ENCODE measurements at places on chromosomes 5 and 9.

- H3K27ac ChIP-seq = no peak overlapping the region
- no peaks in the 10 kb centered on the region for H3K36me3 ChIP-seq
These were observed 75.9 kb downstream of the NFIB start for GRCh38 chr9:14238079-14238478.

DNA sequence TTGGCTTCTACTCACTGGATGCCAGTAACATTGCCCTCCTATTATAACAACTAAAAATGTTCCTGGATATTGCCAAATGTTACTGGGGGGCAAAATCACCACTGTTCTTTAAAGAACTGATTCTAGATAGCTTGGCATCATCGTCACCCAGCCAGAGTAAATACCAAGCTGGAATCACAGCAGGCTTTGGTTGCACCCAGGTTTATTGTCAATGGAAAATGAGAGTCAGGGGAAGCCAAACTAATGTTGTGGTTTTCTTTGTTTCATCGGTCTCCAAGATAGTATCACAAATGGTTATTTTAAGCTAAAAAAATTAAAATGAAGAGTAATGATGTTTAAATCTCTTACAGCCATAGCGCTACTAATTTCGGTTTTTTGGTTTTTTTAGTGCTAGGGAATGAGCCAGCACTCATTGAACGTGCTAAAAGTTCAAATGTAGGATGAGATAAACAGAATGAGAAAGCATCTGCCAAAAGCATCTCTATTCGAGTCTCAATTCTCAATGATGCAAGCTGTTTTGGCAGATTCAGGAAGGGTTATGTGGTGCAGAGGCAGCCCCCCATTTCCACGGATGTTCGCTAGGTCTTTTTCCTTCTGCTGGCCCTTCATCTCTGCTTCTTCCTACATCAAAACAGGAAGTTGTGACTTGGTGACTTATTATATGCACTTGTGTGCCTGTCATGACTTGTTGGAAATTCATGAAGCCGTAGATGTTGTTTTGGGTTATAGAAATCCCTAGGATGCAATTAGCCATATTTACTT, 558.0 kb downstream of the EBF1 start:
- no peak overlapping the region for H3K4me3 ChIP-seq
- no peaks in the 10 kb centered on the region for H3K27me3 ChIP-seq

DNA sequence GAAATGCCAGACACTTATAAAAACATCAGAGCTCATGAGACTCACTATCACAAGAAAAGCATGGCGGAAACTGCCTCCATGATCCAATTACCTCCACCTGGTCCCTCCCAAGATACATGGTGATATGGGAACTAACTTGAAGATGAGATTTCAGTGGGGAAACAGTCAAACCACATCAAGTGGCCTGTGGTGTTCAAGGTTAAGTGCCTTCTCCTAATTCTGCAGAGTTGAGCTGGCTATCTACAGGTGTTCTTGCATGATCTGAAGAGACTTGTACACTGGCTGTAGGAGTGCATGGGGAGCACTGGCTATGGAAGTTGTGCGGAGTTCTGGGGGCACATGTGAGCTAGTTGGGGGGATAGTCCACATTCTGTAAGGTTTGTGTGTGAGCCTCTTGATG, 34.0 kb upstream of the CKS2 start:
- no peak overlapping the region for H3K4me3 ChIP-seq
- H3K4me1 ChIP-seq = peaks cover 8% of the 10 kb centered on the region
- no peaks in the 10 kb centered on the region for H3K27me3 ChIP-seq
- no peak for DNase-seq
- H3K36me3 ChIP-seq = no peaks in the 10 kb centered on the region
- H3K27ac ChIP-seq = no peak overlapping the region

- H3K36me3 ChIP-seq = no peaks in the 10 kb centered on the region
- H3K27me3 ChIP-seq = no peaks in the 10 kb centered on the region
- H3K4me3 ChIP-seq = no peak overlapping the region
- H3K4me1 ChIP-seq = no peaks in the 10 kb centered on the region
- H3K27ac ChIP-seq = no peak overlapping the region
These were observed 7.1 kb upstream of the OR5C1 start for GRCh38 chr9:122781671-122782070.

DNA sequence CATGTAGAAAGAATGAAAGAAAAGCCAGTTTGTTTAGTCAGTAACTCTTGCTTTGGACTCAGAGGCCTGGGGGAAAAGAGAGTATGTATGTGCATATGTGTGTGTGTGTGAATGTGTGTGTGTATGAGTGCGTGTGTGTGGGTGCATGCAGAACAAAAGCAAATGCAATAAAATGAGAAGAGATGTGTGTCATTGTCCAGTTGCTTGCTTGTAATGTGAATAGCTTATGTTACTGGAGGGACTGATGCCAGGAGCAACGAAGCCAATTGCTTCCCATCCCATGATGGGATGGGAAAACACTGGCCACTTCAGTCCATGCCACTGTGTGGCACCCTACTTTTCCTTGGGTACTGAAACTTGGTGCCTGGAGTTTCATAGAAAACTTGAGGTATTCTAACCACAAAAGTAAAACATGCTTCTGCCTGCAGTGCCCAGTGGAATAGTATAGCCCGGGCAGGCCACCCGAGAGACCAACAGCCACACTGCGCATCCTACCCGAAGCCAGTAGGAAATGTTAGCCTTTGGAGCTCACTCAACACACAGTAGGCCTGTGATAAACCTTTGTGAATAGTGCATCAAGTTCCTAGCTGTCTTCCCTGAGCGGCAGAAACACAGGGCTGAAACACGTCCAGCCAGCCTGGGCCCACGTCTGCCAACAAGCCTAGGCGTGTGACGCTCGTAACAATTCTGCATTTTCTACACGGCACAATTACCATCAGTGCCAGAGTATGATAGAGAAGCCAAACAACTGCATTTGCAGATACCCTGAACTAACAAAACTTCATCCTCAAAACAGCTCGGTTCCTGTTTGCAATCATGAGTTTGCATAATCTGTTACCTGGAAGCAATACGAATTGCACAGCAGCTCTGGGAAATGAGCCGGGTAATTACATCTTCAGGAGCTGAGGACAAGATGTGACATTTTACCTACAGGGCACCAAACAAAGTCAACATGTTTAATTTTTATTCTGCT, 198.1 kb downstream of the SYK start:
- H3K27ac ChIP-seq = no peak overlapping the region
- H3K4me1 ChIP-seq = no peaks in the 10 kb centered on the region
- no peaks in the 10 kb centered on the region for H3K36me3 ChIP-seq

DNA sequence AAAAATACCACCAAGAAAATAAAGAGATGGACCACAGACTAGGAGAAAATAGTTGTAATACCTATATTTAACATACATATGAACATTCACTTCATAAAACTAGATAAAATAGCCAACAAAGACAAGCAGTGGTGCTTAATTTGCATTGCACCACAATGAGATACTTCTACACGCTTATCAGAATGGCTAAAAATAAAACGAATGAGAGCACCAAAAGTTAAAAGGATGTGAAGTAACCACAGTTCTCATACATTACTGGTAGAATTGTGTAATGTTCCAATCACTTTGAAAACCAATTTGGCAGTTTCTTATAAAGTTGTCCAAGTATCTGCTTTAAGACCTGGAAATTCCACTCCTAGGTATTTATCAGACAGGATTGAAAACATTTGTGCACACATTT, 198.9 kb upstream of the SGCD start:
- no peak overlapping the region for H3K27ac ChIP-seq
- no peaks in the 10 kb centered on the region for H3K36me3 ChIP-seq
- no peak for DNase-seq
- no peaks in the 10 kb centered on the region for H3K4me1 ChIP-seq
- H3K27me3 ChIP-seq = no peaks in the 10 kb centered on the region

DNA sequence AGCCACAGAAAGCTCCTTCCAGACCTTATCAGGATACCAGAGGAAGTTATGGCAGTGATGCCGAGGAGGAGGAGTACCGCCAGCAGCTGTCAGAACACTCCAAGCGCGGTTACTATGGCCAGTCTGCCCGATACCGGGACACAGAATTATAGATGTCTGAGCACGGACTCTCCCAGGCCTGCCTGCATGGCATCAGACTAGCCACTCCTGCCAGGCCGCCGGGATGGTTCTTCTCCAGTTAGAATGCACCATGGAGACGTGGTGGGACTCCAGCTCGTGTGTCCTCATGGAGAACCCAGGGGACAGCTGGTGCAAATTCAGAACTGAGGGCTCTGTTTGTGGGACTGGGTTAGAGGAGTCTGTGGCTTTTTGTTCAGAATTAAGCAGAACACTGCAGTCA, 70.8 kb upstream of the ENTREP1 start:
- H3K4me1 ChIP-seq = no peaks in the 10 kb centered on the region
- H3K27ac ChIP-seq = no peak overlapping the region
- H3K27me3 ChIP-seq = no peaks in the 10 kb centered on the region
- no peak for DNase-seq
- no peak overlapping the region for H3K4me3 ChIP-seq

DNA sequence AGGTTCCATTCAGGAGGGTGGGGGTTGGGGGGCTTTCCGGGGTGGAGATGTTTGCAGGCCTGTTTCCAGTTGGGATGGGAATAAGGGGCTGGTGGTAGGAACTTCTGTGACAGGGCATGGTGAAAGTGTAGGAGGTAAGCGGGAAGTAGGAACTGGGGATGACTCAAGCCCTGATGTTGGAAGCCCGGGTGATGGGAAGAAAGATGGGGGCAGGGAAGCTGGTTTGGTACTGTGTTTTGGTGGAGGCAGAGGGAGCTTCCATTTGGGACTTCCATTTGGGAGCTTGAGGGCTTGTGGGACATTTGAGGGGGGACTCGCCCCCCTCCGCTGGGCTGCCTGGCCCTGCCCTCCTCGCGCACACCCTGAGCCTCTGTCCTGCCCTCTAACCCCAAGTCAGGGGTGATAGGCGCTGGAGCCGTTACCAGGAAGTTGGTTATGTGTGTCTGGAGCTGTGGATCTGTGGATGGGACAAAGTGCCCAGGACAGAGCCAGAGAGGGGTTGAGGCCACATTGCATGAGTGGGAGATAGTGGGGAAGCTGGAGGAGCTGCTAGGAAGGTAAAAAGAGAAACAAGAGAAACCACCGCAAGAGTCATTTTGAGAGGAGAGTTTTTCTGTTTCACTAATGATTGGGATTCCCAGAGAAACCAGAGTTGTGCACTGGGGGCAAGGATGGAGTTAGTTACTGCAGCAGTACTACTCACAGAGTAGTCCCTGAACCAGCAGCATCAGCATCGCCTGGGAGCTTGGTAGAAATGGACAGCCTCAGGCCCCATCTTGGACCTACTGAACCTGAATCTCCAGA, 6.6 kb downstream of the RGS14 start:
- no peaks in the 10 kb centered on the region for H3K27me3 ChIP-seq
- no peak for DNase-seq
- peak overlapping the region; percentile 88 for H3K27ac ChIP-seq
- H3K4me3 ChIP-seq = no peak overlapping the region

DNA sequence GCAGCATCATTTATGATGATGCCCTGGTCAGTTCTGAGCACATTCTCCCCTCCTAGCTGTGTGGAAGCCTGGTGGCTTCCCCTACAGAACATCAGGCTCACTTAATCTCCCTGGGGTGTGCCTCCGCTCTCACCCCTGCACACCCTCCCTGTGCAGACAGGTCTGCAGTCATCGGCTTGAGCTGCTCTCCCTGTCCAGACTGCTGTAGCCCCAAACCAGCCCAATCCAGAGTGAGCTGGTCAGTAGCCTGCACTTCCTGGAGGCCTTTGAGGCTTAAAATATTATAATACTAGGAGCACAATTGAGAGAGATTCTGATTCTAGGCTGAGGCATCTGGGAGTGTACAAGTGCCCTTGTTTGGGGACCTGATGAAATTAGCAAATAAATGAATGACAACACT, 60.2 kb downstream of the PPARGC1B start:
- no peak for DNase-seq
- H3K36me3 ChIP-seq = no peaks in the 10 kb centered on the region
- no peak overlapping the region for H3K27ac ChIP-seq
- H3K27me3 ChIP-seq = no peaks in the 10 kb centered on the region

DNA sequence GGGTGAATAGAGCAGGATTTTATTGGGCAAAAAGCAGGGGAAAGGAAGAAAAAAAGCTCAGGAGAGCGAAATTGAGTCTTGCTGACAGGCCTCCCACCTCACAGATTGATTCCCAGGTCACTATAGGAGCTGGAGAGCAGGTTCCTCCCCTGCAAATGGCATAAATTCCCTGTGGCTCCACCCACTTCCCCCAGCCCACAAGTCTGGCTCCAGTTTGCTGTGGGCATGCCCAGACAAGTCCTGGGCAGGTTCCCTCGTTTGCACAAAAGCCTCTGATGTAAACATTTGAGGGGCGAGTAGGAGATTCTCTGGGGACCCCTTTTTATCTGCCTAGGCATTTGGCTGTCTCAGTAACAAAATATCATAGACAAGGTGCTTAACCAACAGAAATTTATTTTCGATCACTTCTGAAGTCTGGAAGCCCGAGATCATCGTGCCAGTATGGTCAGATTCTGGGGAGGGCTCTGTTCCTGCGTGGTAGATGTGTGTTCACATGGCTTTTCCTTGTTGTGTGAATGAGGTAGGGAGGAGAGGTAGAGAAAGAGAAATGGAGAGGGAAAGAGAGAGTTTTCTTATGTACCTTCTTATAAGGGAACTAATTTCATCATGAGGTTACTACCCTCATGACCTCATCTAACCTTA, 614.5 kb downstream of the MAT2B start:
- DNase-seq = no peak
- H3K27me3 ChIP-seq = no peaks in the 10 kb centered on the region

DNA sequence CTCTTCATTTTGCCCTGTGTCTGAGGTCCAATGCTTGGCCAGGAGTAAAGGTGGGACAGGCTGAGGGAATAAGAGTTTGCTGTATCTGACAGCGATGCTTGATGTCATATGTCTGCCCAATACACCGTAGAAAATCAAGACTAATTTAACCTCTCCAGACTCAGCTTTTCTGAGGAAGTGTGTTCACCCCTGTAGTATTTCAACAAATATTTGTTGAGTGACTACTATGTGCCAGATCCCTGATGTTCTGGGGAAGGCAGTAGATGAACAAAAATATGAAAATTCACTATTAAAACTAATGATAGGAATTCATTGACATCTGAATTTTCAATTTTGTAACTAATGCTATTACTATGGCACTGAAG, 489.7 kb downstream of the EBF1 start:
- no peaks in the 10 kb centered on the region for H3K36me3 ChIP-seq
- H3K27me3 ChIP-seq = no peaks in the 10 kb centered on the region
- no peak for DNase-seq
- H3K4me1 ChIP-seq = no peaks in the 10 kb centered on the region

GRCh38 chr9:131503626-131504465, 1.1 kb downstream of the POMT1 start:
- H3K27me3 ChIP-seq = no peaks in the 10 kb centered on the region
- peak overlapping the region; percentile 88 for H3K27ac ChIP-seq
- H3K36me3 ChIP-seq = no peaks in the 10 kb centered on the region
- peak overlapping the region; percentile 79 for H3K4me3 ChIP-seq
- DNase-seq = peak; percentile 52

- DNase-seq = no peak
- no peaks in the 10 kb centered on the region for H3K27me3 ChIP-seq
These were observed 57.7 kb upstream of the RPS23 start for GRCh38 chr5:82335806-82336205.

- H3K4me1 ChIP-seq = no peaks in the 10 kb centered on the region
- DNase-seq = no peak
- no peaks in the 10 kb centered on the region for H3K27me3 ChIP-seq
- H3K4me3 ChIP-seq = no peak overlapping the region
These were observed 55.5 kb downstream of the APC start for GRCh38 chr5:112793201-112793600.

- H3K27ac ChIP-seq = no peak overlapping the region
- H3K36me3 ChIP-seq = no peaks in the 10 kb centered on the region
- no peak for DNase-seq
- no peaks in the 10 kb centered on the region for H3K4me1 ChIP-seq
- no peaks in the 10 kb centered on the region for H3K27me3 ChIP-seq
These were observed 476.6 kb upstream of the WWC1 start for GRCh38 chr5:167814828-167815227.

All from naive thymus-derived CD4-positive, alpha-beta T cell (primary cell).